ENCODE measurements at places on chromosomes 16 and 17. TPM values are rescaled to one million over a fixed set of nuclear protein-coding genes. Genes with fewer than 3 reads are reported as not detected.

The CTRB2 gene
- total RNA-seq = not detected

The ABCA10 gene
- total RNA-seq = 0.44 TPM

The HBA2 gene
- not detected for total RNA-seq

The ZFP3 gene
- 1.7 TPM for total RNA-seq

The ABCC3 gene
- total RNA-seq = 2.2 TPM

The RAD51D gene
- 9.9 TPM for total RNA-seq

The HLF gene
- 0.33 TPM for total RNA-seq

The ACSM2B gene
- total RNA-seq = not detected
